ENCODE measurements at places on chromosomes 4 and X. TPM values are rescaled to one million over a fixed set of nuclear protein-coding genes. Genes with fewer than 3 reads are reported as not detected.

- no peaks in the 10 kb centered on the region for H3K27me3 ChIP-seq
- H3K4me1 ChIP-seq, result no peaks in the 10 kb centered on the region
- DNase-seq, result no peak
- H3K4me3 ChIP-seq, result no peak overlapping the region
Measured at GRCh38 chr4:34972189-34972588, 1272.1 kb downstream of the ARAP2 start.

- no peaks in the 10 kb centered on the region for H3K27me3 ChIP-seq
- no peaks in the 10 kb centered on the region for H3K36me3 ChIP-seq
- DNase-seq, result no peak
Measured at GRCh38 chr4:80452768-80453167, 117.2 kb downstream of the CFAP299 start.

DNA sequence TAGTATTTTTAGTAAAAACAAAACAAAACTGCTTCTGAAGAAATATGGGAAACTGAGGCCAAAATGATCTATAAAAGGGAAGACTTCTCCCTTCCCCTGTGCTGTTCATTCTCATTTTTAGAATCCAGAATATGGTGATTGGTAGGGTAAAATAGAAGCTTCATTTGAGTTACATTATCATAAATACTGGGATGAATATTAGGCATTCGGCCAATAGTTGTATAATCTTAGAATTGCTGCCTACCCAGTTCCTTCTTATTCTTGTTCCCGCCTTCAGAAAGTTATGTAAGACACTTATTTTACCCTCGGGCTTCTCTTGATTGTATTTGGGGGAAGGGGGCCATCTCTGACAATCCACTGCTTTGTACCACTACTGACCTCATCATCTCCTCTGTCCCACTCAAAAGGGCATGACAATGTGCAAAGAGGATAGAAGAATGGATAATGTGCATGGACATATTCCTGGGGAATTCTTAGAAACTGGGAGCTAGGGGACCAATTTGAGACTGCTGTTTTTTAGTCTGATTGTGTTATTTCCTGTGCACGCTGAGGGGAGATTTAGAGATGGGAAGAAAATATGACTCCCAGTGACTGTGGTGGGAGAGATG lies 588 bp downstream of the ART3 start:
- H3K4me1 ChIP-seq, result no peaks in the 10 kb centered on the region
- no peaks in the 10 kb centered on the region for H3K27me3 ChIP-seq
- H3K27ac ChIP-seq, result no peak overlapping the region
- no peak for DNase-seq

CSAG3 gene
- not detected for total RNA-seq

DNA sequence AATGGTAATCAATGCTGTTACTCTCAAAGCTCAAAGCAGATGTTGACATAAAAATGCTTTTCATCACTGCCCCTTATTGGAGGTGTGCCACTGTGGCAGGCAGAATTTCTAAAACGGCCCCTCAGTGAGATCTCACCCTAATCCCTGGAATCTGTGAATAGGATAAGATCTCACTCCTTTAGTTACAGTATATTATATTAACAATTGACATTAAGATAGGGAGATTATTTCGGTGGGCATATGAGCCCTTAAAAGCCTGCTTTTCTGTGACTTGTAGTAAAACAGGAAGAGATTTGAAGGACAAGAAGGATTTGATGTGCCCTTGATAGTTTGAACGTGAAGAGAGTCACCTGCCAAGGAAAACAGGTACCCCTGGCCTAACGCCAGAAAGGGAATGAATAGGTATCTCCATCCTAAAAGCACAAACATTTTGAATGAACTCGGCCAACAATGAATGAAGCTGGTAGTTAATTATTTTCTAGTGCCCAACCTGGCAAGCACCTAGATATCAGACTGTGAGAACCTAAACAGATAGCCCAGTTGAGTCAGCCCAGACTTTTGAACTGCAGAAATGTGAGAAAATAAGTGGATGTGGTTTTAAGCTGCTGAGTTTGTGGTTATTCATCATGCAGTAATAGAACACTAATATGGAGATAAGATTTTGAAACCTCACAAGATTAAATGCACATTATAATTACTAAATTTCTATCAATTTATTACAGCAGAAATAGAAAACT lies 881.6 kb downstream of the PCDH18 start:
- no peak overlapping the region for H3K27ac ChIP-seq
- H3K27me3 ChIP-seq, result no peaks in the 10 kb centered on the region
- DNase-seq, result peak; percentile 49
- H3K4me1 ChIP-seq, result no peaks in the 10 kb centered on the region
- H3K4me3 ChIP-seq, result no peak overlapping the region

GRCh38 chr4:120902925-120903324 lies 19.6 kb downstream of the PRDM5 start:
- H3K27me3 ChIP-seq, result no peaks in the 10 kb centered on the region
- peaks cover 3% of the 10 kb centered on the region for H3K36me3 ChIP-seq

DNA sequence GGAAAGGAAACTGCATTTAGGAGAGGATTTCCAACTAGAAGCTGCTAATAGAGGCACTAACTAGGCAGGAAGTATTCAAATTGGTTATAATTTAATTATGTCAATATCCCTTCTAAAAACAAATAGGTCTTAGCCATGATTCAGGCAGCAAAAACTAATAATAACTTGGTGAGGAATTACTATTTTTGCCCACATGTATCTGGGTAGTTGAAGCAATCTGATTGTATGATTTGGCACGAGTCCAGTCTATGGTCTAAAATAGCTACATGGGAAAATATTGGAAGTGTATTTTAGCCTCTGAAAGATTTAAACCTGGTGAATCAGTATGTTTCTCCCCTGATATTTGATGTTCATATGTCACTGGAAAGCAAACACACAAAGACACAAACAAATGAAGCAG lies 62.2 kb downstream of the MFAP3L start:
- H3K4me1 ChIP-seq, result peaks cover 2% of the 10 kb centered on the region
- DNase-seq, result peak; percentile 36
- no peak overlapping the region for H3K27ac ChIP-seq
- H3K27me3 ChIP-seq, result no peaks in the 10 kb centered on the region
- H3K36me3 ChIP-seq, result no peaks in the 10 kb centered on the region

ZNF711 gene
- 1.2 TPM for total RNA-seq
